ENCODE measurements at places on chromosomes 7 and 10. TPM values are rescaled to one million over a fixed set of nuclear protein-coding genes. Genes with fewer than 3 reads are reported as not detected.

Gene TMEM254
- 24.3 TPM for polyA plus RNA-seq

Gene TMEM273
- polyA plus RNA-seq: not detected

Gene DNAAF5
- 5.3 TPM for polyA plus RNA-seq

Gene MARVELD1
- polyA plus RNA-seq: 2.4 TPM

Gene TAS2R41
- polyA plus RNA-seq: not detected

Gene DPYSL4
- 143 TPM for polyA plus RNA-seq

Gene LRRD1
- 2.7 TPM for polyA plus RNA-seq

Gene SND1
- 42.0 TPM for polyA plus RNA-seq

Gene AKR1C4
- polyA plus RNA-seq: not detected

Gene TOMM7
- polyA plus RNA-seq: 241 TPM

Gene GLI3
- polyA plus RNA-seq: 0.48 TPM

Gene CYP26C1
- not detected for polyA plus RNA-seq

Gene VKORC1L1
- polyA plus RNA-seq: 18.0 TPM

Gene ENO4
- 3.2 TPM for polyA plus RNA-seq
